K562 (cell line): ENCODE measurements at places on chromosomes 16 and 17. TPM values are rescaled to one million over a fixed set of nuclear protein-coding genes. Genes with fewer than 3 reads are reported as not detected.

The ITGA2B gene
- 25.1 and 26.4 TPM in 2 replicates for total RNA-seq

GRCh38 chr17:17933775-17934174 is 38.4 kb downstream of the TOM1L2 start:
- no peak for DNase-seq

DNA sequence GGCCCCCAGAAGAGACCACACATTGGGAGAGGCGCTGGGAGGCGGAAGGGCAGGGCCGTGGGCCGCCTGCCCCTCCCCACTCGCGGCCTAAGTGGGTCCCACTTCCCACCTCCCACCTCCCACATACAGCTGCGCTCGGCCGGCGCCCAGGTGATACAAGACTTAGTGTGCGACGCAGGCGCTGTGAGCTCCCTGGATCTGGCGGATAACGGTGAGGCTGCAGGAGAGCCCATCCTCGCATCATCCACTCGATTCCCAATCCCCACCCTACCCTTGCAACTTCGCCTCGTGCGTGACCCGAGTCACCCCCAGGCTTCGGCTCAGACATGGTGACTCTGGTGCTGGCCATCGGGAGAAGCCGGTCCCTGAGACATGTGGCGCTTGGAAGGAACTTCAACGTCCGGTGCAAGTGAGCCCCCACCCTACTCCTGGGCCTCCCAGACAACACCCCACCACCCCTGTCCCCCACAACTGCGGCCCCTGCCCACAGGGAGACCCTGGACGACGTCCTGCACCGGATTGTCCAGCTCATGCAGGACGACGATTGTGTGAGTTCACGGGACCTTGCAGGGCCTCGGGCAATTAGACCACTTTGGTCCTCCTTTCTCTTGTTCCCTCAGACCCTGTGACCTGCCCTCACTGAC is 3.9 kb downstream of the CARMIL2 start:
- no peak for DNase-seq

DNA sequence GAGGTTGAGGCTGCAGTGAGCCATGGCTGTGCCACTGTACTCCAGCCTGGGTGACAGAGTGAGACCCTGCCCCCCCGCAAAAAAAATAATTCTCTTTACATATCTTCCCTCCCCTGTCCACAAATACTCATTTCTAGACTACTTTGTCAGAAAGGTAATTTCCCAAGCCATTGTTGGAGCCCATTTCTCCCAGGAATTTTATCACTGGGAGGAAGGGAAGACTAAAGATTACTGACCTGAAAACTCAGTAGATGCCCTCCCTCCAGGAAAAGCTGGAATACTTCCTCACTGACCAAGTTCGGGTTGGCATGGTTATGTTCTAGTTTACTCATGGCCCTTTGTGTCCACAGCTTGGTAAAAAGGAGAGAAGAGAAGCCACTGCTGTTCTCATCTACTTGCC is 4.1 kb downstream of the CALCOCO2 start:
- no peak for DNase-seq

The CCR7 gene
- total RNA-seq, result 1.1 and 1.3 TPM in 2 replicates

DNA sequence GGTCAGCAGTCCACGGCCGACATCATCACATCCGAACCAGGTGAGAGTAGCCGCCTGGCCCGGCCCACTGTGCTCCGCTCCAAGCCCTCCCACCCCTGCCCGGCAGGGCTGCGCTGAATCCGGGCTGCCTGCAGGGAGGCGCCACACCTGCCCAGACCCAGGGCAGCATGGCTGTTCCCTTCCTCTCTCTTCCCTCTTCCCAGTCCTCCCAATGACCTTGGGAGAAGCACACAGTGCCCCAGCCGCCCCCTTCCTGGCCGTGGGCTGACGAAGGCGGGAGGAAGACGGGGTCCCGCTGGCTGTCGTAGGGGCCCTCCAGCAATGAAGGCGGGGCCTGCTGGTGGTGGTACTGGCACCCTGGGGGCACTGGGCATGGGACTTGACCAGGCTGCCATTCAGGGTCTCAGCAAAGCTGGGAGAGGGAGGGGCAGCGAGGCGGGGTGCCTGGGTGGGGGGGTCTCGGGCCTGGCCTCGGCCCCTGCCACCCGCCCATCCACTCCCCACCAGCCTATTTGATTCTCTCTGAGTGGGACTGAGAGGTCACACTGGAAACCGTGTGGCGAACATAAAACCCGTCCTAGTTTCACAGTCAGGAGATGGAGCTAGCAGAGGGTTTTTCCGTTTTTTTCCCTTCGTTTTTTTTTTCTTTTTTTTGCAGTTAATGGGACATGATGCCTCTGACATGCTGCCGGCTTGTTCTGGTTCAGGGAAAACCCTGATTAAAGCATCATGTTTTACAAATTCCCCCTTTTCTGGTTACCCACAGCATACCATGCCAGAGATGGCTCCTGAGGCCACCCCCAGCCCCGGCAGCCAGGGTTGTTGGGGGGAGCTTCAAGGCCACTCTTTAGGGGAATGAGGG is 50.6 kb downstream of the BAHCC1 start:
- no peak for DNase-seq

DNA sequence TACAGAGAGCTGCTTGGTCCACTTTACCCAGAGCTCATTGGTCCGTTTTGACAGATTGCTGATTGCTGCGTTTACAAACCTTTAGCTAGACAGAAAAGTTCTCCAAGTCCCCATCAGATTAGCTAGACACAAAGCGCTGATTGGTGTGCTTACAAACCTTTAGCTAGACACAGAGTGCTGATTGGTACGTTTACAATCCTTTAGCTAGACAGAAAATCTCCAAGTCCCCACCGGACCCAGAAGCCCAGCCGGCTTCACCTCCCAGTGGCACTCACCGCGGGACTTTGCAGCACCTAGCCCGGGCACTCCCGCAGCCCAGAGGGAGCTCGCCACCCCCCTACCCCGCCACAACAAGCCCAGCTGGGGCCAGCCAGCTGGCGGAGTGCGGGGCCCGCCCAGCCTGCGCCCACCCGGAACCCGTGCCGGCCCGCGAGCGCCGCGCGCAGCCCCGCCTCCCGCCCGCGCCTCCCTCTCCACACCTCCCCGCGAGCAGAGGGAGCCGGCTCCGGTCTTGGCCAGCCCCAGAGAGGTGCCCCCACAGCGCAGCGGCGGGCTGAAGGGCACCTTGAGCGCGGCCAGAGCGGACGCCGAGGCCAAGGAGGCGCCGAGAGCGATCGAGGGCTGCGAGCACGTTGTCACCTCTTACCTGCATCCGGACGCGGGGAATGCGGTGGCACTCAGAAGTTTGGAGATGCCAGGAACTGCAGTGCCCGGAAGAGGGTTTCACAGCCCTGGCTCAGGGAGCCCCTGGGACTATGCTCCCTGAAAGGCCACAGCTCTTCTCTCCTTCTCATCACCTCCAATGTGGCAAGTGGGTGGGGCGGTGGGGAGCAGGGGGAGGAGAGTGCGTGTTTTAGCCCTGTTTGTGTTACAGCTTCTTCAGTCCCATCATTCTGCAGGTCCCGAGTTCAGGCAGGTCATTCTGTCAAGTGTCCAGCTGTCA is 1504.5 kb downstream of the CDH11 start:
- no peak for DNase-seq
